ENCODE measurements at places on chromosomes 12 and 14.

DNA sequence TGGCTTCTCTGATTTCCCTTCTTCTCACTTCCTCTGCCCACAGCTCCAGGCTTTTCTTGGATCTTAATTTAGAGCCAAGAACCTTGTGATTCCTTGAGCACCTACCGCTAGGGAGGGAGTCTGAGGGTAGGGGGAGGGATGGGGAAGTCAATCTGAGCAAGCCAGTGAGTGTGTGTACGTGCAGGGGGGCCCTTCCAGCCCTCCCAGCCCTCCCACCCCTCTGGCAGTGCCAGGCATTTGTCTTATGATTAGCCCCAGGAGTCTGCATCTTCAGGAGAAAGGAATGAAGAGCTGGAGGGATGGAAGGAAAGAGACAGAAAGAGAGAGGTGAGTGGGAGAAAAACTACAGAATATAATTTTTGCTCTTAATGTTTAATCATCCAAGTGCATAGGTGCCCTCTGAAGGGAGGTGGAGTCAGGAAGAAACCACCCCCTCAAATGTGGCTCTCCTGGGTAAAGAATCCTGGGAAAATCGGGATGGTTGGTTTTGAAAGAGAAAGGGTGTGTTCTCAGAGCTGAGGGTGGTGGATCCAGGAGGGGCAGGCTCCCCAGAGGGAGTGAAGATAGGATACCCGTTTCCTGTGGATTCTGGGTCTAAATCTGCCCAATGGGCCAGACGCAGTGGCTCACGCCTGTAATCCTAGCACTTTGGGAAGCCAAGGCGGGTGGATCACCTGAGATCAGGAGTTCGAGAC, 2.1 kb downstream of the PIANP start:
- no peak for DNase-seq

DNA sequence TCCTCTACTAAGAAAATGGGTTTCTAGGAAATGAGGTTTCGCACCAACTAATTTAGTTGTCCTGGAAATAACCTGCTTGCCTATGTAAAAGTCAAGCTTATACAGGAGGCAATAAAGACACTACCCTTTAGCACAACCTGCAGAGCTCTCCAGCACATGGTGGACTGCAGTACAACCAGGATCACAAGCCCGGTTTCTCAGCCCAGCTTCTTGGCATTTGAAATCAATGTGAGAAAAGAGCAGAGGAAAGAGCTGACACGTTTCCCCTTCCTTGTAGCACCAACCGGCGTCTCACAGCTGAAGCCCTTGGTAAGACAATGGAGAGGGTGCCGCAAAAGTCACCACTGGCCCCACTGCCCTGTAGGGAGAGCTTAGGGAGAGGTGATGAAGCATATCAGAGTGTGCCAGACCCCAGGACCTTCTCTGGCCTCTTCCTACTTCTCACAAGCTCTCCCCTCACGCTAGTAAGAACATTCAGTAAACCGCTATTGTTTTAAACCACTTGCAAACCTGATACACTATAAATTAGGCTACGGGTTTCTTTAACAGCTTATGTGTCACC, 8.6 kb downstream of the SPTLC2 start:
- peak; percentile 31 for DNase-seq

- DNase-seq = no peak
Observed at GRCh38 chr14:71665781-71666180, 266.4 kb upstream of the RGS6 start.

GRCh38 chr12:124759841-124760503, 103.7 kb downstream of the SCARB1 start:
- no peak for DNase-seq

DNA sequence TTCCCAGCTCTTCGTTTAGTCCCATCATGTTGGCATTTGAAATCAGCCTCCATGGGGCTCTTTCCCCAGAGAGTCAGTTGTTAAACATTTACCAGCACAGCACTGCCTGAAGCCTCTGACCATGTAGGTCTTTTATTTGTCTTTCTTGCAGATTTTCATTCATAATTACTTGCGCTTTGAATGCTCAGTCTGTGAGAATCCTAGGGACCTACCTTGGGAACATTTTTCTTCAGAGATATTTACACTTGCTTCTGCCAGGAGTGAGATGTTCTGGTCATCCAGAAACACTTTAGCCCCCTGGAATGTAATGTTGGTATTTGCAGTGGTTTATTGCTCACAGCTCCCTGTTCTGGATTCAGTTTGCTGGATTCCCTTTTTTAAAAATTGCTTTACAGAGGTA, 41.7 kb downstream of the RPH3A start:
- no peak for DNase-seq

DNA sequence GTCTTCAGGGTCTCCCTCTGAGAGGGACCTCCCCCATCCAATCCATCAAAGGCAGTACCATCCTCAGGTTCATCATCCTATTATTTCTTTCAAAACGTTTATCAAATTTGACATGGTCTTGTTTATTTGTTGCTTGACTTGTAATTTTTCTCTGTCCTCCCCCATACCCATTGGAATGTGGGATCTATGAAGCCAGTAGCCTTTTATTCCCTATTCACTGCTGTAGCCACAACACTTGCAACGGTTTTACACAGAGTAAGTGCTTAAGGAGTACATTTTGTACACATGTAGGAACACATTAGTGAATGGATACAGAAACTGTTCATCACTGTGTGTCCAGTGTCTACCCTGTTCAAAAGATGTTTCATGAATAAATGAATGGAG, 41.5 kb downstream of the IGF1 start:
- DNase-seq = no peak

DNA sequence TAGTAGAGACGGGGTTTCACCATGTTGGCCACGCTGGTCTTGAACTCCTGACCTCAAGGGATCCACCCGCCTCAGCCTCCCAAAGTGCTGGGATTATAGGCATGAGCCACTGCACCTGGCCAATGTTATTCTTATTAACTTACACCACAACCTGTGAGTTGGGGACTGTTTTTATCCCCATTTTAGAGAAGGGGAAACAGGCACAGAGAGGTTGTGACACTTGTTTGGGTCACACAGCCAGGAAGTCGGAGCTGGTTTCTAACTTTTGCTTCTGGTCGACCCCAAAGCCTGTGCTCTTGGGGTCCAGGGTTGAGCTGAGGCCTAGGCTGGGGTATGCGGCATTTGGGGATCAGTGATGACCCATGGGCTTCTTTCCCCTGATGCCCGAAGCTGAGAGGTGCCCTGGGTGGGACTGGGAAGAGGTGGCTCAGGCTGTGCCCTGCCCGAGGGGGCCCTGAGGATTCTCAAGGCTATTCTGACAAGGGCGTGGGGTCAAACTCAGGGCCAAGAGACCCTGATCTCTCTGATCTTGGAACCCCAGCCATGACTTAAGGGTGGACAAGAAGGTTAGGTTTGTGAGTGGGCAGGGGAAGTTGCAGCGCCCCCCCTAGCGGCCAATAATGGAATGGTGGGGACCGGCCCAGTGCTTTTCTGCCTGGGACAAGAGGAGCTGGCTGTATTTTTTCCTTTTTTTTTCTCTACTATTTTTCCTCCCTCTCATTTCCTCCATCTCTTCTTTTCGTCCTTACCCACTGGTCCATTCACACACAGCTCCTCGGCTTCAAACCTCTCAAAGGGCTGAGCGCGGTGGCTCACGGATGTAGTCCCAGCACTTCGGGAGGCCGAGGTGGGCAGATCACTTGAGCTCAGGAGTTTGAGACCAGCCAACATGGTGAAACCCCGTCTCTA, 3.0 kb downstream of the SDSL start:
- peak; percentile 50 for DNase-seq

- DNase-seq = no peak
Observed at GRCh38 chr12:111121840-111122239, 201.5 kb upstream of the MYL2 start.

DNA sequence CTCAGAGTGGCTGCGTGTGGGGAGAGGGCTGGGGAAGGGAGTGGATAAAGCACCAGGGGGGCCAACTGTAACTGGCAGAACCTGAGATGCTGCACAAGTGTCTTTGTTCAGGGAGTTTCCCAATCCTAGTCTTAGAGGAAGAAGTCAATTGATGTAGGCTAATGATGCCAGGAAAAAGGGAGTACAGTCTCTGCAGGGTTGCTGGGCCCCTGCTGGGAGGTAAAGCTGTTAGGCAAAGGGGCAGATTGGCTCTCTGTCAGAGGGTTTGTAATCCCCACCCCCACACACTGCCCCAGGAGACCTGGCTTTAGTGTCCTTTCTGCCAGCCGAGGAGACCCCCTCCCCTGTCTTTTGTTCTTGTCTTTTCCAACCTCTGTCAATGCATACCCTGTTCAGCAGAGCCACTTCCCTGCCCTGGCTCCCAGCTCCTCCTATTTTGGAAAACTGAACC, 178.4 kb downstream of the KCNA5 start:
- no peak for DNase-seq

GRCh38 chr12:27652174-27652763, 44.0 kb upstream of the REP15 start:
- peak; percentile 51 for DNase-seq

- DNase-seq = no peak
Observed at GRCh38 chr12:49887091-49887490, 16.6 kb downstream of the FAIM2 start.

- DNase-seq = no peak
Observed at GRCh38 chr14:105317546-105317945, 3.0 kb downstream of the PACS2 start.

- DNase-seq = no peak
Observed at GRCh38 chr12:69099201-69099837, 140.1 kb upstream of the CPSF6 start.

DNA sequence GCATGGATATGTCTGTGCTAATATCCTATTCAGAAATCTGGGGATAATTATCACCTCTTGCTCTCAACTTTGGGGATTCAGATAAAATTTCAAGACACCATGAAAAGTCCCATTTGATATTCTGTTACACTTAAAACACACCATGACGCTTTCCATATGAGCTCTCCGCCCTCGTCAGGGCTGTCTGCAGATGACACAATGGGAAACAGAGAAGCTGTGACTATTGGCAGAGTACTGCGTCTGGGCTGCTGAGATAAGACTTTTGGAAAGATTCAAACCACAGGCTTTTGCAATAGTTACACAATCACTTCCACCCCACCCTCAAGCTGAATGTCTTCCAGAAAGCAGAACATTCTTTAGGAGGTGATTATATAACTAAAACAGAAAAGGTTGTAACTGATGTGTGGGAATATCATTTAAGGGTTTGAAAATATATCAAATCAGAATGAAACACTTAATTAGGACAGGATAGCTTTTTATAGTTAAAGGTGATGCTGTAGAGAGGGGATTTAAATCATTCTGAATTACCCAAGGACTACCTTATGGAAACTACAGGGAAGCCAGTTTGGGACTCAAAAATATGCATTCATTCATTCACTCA, 75.3 kb upstream of the TMPO start:
- peak; percentile 35 for DNase-seq

GRCh38 chr14:54589076-54589475, 22.1 kb downstream of the SAMD4A start:
- DNase-seq = no peak

- DNase-seq = no peak
Observed at GRCh38 chr14:105161964-105162668, 6.5 kb downstream of the JAG2 start.

- DNase-seq = peak; percentile 2
Observed at GRCh38 chr14:45906257-45906656, 653.3 kb upstream of the MIS18BP1 start.

- DNase-seq = no peak
Observed at GRCh38 chr12:60148109-60148508, 552.3 kb downstream of the SLC16A7 start.

- DNase-seq = no peak
Observed at GRCh38 chr14:22407033-22407432, 182.0 kb downstream of the DAD1 start.

GRCh38 chr14:57970594-57970993, 104.7 kb upstream of the SLC35F4 start:
- DNase-seq = no peak

DNA sequence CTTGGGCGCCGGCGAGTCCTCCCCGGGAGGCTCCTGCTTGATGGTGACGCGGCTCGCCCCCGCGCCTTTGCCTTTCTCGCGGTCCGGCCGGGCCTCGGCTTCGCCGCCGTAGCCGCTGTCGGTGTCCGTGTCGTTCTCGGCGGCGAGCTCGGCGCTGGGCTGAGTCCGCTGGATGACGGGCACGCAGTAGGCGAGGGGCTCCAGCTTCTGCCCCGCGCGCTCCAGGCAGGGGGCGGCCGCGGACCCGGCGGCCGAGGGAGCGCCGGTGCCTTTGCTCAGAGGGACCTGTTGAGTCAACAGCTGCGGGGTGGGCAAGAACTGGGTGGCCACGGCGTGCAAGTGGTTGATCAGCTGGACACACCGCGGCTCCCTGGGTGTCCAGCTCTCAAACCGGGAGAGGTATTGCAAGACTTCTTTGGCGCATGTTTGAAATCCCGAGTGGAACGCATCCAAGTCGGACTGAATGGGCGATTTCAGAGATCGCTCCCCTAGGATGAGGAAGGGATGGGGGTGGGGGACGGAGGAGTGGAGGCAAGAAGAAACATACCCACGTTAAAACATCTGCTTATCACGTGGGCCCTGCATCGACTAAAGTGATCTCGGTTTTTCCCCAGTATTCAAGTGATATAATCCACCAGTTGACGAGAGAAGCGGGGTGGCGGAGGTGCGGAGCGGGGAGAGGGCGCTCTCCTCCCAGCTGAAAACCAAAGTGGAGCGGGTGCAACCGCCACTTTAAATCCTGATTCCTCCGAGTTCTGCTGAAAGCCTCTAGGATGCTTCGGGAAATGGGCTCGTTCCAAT, 2.0 kb downstream of the BHLHE41 start:
- no peak for DNase-seq

GRCh38 chr12:68131867-68132414, 27.6 kb downstream of the IFNG start:
- no peak for DNase-seq

- no peak for DNase-seq
Observed at GRCh38 chr12:87783467-87783866, 245.7 kb downstream of the C12orf50 start.

DNA sequence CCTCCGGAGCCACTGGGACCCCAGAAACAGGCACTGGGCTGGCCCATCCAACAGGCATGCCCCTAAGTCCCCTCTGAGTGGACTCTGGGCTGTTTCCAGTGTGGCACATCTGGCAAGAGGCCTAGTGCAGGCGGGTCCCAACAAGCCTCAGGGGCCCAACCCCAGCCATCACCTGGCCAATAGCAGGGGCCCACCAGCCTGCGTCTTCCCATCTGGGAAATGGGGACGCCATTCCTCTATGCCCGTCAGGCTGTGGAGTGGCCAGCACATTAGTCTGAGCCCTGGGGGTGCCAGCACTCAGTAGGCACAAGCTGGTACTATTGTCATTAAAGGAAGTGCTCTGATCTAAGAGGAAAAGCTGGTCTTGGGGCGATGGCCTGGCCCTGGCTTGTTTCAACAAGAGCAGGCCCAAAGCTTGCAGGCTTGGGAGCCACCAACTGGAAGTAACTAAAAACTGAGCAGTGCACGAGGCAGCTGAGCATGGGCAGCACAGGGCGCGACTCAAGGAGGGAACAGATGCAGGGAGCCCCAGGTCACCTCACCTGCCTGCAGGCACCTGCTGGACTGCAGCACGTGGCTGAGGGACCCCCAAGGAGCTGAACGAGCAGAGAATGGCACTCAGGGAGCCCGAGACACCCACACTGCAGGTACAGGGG, 8.4 kb downstream of the DEGS2 start:
- DNase-seq = no peak

Data from activated CD4-positive, alpha-beta T cell treated with anti-CD3 and anti-CD28 coated beads, Interleukin-2, Interleukin-4, amounts not matched to agents 100 ng/mL and 50 ng/mL, durations not matched to agents 16 hours and 8 hours (primary cell).